Renal cortex interstitium (tissue), 15 donors: ENCODE measurements at places on chromosomes 5 and 9.
A peak's percentile ranks its signal among the peaks of the same experiment; 100 is the strongest.

GRCh38 chr5:147339313-147339712, 104.5 kb downstream of the STK32A start:
- no peak for DNase-seq

DNA sequence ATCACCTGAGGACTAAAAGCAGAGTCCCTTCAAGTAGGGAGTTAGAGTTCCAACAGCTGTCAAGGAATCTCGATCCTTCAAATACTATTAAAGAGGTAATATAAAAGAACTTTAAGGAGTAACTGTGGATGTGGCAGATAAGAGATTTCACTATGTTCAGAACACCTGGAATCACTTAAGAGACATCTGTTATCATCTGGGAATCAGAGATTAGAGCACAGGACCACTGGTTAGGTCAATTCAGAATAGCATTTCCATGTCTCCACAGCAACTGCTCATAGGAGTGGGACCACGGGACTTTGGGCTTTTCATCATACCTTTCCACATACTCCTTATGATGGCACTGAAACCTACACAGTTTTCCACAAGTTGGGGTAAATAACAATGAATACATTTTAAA, 216.6 kb downstream of the DENND1A start:
- DNase-seq, result no peak

- DNase-seq, result peak; percentile 89
Observed at GRCh38 chr5:88140856-88141752, 127.5 kb downstream of the TMEM161B start.

DNA sequence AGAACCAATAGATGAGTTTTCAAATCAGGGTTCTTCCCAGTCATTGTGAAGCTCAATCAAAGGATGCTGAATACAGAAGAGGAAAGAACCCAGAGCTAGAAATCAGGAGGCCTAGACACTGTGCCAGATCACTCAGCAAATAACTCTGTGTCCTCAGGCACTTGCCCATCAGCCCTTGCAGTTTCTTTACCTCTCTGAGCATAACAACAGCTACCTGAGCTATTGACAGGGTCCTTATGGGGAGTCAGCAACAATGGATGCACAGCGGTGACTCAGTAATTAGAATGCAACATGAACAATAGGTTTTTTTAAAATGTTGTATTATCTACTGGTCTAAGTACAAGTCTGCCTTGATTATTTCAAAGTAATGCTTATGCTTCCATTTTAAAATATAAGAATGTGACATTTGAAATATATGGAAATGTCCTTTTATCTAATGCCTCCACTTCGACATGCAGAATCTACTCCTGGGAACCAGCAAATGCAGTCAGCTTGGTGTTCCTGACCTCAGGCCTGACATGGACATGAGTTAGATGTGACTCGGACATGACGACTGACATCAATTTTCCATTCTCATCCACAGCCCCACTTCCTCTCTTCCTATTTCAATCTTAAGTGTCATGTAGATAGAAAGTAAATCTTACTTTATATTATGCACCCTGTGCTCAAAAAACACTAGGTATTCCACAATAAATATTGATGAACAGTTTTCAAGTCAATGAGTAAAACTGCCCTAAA, 155.0 kb downstream of the TLE1 start:
- no peak for DNase-seq

DNA sequence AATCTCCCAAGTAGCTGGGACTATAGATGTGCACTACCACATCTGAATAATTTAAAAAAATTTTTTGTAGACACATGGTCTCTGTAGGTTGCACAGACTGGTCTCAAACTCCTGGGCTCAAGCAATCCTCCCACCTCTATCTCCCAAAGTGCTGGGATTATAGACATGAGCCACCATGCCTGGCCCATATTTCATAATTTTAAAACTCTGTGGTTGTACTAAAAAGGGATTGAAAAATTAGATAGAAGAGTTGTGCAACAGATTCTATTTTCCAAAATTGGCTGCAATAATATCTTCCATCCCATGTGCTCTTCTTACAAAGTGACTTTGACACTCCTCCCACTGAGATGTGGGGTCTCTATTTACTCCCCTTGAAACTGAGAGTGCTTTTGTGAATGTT, 7.6 kb upstream of the UHRF2 start:
- DNase-seq, result no peak

DNA sequence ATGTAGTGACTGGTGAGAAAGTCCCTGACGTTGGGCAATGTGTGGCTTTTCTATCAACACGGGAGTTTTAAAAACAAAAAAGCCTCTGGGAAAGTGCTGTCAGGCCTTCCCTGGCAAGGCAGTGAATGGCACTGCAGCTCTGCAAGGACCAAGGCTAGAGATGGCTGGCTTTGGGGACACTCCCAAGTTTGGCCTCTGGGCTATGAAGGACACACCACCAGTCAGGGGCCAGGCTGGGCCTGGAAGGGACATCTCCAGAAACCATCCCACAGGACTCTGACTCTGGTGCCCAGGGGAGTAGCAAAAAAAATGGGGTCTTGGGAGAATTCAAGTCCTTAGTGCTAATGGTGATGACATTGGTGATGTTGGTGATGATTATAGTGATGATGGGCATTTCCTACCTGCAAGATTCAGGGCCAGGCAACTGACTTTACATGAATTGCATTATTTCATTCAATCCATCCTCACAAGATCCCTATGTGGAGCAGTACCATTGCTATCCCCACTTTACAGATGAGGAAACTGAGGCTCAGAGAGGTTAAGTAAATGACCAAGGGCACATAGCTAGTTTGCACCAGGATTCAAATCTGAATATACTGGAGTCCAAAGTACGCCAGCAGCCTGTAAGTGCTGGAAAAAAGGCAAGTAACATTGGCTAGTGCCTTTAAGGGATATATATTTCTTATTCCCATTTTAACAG, 2.6 kb upstream of the PPARGC1B start:
- no peak for DNase-seq

- no peak for DNase-seq
Observed at GRCh38 chr5:3187771-3188425, 407.7 kb upstream of the IRX1 start.

GRCh38 chr5:150064681-150065220, 21.6 kb downstream of the CSF1R start:
- DNase-seq, result no peak

DNA sequence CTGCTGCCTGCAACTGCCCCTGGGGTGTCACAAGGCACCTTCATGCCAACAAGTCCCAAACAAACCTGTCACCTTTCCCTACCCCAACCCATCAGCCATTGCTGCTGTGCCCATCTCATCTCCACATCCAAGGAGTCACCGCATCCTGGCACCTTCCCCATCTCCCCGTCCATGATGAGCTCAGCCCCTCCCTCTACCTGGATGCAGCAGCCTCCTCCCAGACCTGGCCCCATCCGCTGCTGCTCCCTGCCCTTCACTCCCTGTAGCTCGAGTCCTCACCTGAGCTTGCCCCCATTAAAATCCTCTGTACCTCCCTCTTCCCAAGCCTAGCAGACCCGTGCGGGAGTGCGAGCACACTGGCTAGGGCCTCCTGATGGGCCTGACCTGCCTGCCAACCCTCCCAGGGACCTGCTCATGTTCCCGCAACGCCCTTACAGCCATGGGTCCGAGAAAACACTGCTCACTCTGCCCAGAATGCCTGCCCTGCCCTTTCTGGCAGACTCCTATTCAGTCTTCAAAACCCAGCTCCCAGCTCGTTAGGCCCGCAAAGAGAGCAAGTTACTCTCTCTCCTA, 110.6 kb downstream of the ADAMTS2 start:
- DNase-seq, result no peak

- no peak for DNase-seq
Observed at GRCh38 chr9:131495785-131496184, 6.9 kb upstream of the POMT1 start.

DNA sequence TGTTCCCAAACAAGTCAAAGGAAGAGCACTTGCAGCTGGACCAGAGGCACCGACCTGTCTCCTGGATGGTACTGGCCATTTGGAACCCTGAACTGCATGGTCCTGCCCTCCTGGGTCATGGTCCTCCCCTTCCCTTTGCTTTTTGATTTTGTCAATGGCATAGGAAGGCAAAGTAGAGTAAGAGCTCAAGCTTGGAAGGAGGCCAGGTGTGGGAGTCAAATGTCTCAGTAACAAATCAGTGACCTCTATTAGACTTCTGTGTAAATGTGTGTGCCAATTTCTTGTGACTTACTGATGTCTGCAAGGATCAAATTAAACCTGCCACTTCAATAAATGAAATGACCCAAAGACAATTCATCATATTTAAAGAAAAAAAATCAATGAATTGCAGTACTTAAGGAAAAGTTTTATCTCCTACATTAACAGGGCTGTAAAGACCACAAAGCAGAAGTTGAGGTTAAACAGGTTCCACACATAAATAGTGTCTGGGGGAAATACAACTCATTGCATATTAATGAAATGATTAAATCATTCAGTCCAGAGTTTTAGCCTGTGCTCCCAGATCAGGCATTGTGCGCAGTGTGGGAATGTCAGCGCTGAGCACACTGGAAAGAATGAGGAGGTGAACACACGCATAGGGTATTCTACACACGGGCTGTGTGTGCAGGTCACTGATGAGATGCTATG, 32.7 kb downstream of the OSMR start:
- peak; percentile 15 for DNase-seq

DNA sequence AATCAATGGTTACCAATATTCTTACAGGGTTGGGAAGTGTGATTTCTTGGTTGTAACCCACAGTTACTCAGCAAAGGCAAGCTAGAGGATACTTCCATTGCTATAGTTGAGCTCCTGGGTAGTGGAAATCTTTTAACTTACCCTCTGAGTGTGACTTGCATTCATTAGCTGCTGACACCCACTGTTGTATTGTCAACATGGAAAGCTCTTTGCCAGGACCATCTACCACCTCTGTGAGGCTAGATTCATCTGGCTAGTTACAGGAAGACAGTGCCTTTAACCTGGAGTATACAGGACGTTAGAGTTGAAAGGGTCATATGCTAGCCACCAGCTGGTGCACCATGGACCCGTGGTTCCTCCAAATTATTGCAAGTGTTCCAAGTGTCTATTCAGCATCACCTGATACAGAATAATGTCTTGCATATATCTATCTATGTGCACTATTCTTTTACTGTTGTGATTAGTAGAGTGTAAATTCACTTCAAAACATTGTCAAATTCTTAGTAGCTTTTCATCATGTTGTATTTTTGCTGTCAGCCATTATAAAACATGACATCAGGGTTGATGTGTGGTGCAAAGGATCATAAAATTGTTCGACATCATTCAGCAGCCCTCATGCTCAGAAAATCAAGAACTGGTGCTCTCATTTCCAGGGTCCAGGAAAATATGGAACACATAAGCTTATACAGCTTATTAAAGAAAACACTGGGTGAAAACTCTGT, 239.0 kb downstream of the PJA2 start:
- no peak for DNase-seq

DNA sequence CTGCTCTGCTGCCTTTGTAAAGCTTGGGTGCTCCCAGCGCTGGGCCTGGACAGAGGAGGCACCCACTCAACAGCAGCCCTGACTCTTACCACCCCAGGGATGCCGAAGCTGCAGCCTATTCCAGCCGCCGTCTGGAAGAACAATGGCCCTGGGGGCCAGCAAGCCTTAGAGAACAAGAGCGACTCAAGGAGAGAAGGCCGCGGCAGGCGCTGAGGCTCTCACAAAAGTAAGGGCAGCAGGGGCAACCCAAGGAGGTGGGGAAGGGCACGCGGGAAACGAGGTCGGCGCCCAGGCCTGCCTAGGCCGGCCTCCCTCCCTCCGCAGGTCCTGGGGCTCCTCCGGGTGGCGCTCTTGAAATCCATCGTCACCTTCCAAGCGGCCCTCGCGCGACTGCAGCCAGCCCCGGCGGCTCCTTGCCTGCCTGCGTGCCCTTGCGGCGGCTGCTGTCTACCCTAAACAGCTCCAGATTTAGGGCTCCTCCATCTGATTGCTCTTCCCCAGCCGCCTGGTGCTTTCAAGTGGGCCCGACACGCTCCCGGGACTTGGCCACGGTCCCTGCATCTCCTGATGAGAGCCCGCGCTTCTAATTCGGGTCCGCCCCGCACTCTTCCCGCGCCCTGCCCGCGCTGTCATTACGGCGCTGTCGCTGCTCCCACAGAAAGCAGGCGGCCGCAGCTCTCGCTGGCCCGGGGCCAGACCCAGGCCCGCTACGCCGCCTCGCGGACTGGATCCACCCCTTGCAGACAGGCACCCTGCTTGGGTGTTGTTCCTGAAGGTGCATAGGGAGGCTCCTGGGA, 213.3 kb downstream of the SEMA6A start:
- DNase-seq, result no peak

GRCh38 chr5:62718324-62718723, 139.7 kb downstream of the LRRC70 start:
- no peak for DNase-seq

DNA sequence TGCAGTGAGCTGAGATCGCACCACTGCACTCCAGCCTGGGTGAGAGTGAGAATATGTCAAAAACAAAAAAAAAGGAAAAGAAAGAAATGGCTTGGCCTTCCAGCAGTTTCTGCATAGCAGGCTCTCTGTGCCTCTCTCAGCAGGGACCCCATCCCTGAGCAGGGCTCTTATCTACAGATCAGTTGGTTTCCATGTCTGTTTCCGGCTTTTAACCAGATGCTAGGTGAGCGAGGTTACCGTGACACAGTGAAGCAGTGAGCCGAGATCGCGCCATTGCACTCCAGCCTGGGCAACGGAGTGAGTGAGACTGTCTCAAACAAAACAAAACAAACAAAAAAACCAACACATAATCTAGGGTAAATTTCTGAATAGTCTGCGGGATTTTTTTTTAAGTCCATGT, 51.4 kb downstream of the COL5A1 start:
- no peak for DNase-seq

- no peak for DNase-seq
Observed at GRCh38 chr5:139524940-139525585, 36.1 kb upstream of the UBE2D2 start.

- no peak for DNase-seq
Observed at GRCh38 chr5:136285096-136285855, 80.1 kb downstream of the TRPC7 start.

DNA sequence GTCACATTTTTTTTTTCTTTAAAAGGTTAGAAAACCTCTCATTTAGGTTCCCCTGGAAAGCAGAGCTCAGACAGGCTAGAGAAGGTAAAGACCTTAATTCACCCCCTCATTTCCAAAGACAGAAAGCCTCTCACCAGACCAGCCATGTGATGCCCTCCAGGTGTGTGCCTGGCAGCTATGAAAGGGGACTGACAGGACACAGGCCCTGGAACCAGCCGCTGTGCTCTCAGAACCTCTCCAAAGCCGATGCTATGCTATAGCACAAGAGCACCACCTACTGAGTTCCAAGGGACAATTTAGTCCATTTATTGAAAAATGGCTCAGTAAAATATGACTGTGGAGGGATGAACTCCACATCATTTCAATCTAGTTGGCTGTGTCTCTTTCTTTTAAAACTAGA, 48.8 kb downstream of the FANCC start:
- peak; percentile 39 for DNase-seq

DNA sequence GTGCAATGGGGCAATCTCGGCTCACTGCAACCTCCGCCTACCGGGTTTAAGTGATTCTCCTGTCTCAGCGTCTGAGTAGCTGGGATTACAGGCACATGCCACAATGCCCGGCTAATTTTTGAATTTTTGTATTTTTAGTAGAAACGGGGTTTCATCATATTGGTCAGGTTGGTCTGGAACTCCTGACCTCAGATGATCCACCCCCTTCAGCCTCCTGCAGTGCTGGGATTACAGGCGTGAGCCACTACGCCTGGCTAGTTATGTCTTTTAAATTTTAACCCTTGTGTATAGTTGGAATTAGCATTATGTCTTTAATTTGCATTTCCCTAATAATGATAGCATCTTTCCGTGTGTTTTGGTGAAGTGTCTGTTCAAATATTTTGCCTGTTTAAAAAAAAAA, 11.5 kb downstream of the GPBP1 start:
- no peak for DNase-seq
